HS-5 (cell line): ENCODE measurements at places on chromosomes 16 and 17.

DNA sequence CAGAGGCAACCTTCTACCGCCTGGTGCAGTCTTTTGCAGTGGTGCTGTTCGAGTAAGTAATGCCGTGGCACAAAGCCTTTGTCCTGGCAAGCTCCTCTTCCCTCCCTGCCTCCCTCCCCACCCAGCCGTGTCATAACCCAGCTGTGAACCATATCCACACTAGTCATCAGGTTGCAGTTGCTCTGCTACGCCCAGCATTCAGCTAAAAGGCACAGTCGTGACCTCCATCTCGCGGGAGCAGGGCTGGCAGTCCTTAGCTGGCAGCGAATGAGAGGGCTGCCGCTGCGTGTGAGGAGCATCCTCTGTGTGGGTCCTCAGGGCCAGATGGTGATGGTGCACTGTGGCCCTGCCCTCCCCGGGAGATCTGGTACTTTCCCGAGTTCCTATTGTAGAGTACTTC, 39.3 kb downstream of the CIBAR2 start:
- no peak for DNase-seq

DNA sequence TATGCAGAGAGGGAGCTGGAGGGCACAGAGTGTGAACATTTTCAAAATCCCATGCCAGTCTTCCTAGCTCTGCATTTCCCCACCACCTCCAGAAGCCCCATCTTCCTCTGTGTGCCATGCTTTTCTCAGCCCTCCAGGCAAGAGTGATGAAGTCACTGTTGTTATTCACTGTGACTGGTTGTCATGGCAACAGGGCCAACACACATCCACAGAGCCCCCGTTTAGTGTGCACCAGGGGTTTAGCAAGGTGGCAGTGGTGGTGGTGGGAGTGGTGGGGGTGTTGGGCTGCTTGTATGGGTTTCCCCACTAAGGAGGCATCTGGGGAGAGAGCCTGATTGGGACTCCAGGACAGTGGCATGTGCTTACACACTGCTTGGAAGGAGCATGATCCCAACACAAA, 309.9 kb upstream of the ASIC2 start:
- no peak for DNase-seq

- no peak for DNase-seq
Measured at GRCh38 chr16:81567987-81568748, 123.6 kb downstream of the CMIP start.

GRCh38 chr17:78124081-78124835, 4.3 kb downstream of the TMC6 start:
- DNase-seq, result no peak

GRCh38 chr17:44636562-44636961, 19.7 kb upstream of the MEIOC start:
- DNase-seq, result peak; percentile 13

- DNase-seq, result no peak
Measured at GRCh38 chr16:19979638-19980037, 94.1 kb downstream of the GPR139 start.

GRCh38 chr17:9110501-9110900, 89.2 kb downstream of the NTN1 start:
- DNase-seq, result no peak

DNA sequence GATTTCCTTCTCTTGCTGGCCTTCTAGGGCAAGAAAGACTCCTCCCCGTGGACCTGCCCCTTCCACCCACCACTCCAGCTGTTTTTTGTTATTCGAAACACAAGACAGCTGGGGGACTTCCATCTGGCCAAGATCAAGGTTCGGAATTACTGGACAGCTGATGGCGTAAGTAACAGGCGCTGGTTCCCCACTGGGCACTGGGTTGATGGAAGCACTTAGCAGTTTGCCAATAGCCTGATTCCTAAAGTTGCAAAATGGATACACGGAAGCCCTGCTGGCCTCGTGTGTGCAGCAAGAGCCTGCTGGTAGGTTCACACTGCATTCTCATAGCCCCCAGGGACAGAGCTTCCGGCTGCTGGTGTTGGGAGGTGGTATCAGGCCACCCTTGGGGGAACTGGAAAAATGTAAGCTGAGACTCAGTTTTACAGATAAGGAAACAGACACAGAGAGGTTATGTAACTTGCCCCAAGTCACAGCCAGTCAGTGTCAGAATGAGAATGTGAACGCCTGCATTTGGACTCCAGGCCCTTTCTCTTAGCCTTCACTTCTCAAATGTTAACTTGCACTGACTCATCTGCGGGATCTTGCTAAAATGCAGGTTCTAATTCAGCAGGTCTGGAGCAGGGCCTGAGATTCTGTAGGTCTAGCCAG, 171.7 kb downstream of the KATNIP start:
- DNase-seq, result no peak

DNA sequence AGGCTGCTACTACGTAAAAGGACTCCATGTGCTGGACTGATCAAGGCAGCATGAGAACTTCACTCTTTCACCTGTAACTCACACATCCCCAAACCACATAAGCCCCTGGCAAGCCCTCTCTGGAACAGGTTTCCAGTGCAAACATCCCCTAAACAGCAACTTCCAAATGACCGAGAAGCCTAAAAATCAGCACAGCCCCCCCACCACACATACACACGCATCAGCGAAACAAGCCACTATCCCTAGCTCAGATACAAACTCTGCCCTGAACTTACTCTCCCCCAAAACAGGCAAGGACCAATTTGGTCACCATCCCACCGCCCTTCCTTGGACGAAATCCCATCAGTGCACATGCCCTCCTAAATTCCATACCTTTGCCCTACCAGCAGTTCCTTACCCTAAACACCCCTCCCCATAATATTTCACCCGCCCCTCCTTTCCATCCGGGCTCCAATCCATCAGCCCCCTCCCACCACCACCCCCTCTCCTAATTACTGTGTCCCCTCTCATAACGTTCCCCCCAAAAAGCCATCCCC, 735 bp downstream of the LSM12 start:
- no peak for DNase-seq

GRCh38 chr16:24538756-24539294, 541 bp upstream of the RBBP6 start:
- peak; percentile 79 for DNase-seq
